CD14-positive monocyte (primary cell): ENCODE measurements at places on chromosomes 16 and 17. TPM values are rescaled to one million over a fixed set of nuclear protein-coding genes. Genes with fewer than 3 reads are reported as not detected.

- H3K4me1 ChIP-seq: no peaks in the 10 kb centered on the region
- H3K4me3 ChIP-seq: no peak overlapping the region
- peaks cover 27% of the 10 kb centered on the region for H3K36me3 ChIP-seq
- no peak for DNase-seq
Measured at GRCh38 chr16:23384878-23385277, 68.1 kb downstream of the COG7 start.

DNA sequence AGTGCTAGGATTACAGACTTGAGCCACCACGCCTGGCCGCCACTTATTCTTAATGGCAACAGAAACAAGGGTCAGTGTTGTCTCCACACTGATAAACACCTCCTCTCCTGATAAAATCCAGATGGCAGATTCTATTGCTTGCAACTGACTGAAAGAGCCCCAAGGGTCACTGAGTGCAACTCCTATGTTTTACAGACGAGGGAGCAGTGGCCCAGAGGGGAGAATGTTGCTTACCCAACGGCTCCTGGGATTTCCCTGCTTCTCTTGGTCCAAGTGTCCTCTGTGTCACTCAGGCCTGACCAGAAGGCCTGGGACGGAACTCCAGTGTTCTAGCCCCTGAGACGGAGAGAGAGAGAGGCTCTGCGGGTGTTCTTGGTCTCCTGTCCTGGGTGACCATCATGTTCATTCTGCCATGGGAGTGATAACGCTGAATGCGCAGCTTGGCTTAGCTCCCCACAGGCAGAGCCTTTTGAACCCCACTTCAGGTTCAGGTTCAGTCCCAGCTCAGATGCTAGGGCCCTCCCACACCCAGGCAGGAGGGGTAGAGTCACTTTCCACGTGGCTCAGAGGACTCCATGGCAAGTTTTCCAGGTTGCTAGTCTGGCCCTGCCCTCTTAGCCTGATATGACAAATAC lies 77.3 kb upstream of the NLRP1 start:
- no peak for DNase-seq
- H3K27me3 ChIP-seq: no peaks in the 10 kb centered on the region
- H3K4me1 ChIP-seq: no peaks in the 10 kb centered on the region
- no peak overlapping the region for H3K4me3 ChIP-seq
- H3K36me3 ChIP-seq: no peaks in the 10 kb centered on the region

DNA sequence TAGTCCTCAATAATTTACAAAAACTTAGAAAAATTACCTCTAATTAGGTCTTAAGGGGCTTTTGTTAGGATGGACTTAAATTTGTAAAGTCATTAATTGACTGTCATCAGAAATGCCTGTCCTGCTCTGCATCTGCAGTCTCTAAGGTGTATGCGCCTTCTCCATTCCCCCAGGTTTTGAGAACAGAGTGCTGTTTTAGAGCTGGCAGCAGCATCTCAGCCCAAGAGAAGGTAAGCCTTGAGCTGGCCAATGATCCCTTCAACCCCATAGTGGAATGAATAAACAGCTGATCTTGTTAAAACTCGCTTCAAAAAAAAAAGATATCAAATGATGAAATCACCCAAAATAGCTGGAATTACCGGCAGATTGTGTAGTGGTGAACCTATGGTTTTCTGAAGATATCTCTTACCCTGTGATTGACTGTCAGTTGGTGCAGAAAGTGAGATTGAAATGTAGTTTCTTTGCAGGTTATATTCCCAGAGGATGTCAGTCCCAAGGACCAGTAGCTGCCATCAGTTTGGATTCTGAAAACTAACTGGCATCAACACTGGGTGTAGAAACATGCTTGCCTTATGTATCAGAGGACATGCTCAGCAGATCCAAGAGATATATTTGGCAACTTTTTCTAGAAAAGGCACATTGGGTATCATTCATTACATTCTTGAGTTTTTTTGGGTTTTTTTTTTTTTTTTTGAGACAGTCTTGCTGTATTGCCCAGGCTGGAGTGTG lies 25.7 kb downstream of the TRPV2 start:
- peaks cover 51% of the 10 kb centered on the region for H3K36me3 ChIP-seq
- no peak for DNase-seq
- H3K27me3 ChIP-seq: no peaks in the 10 kb centered on the region
- H3K4me3 ChIP-seq: no peak overlapping the region

DNA sequence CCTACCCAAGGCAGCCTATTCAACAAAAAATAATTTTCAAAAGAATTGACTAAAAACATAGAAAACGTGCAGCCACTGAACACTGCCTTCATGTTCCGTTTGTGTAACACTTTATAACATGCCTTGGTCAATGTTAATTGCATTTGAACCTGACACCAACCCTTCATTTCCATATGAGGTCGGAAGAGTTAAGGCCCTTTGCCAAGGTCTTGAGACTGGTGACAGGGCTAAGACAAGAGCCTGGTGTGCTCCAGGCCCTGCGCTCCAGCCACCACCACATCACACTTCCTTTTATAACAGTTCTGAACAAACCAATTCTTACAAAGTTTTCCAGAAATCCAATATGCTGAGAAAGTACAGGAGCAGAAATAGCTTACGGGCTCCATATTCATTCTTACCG lies 4.2 kb downstream of the BBS2 start:
- DNase-seq: no peak
- H3K27me3 ChIP-seq: no peaks in the 10 kb centered on the region
- peaks cover 24% of the 10 kb centered on the region for H3K4me1 ChIP-seq
- no peak overlapping the region for H3K4me3 ChIP-seq
- no peak overlapping the region for H3K27ac ChIP-seq

DNA sequence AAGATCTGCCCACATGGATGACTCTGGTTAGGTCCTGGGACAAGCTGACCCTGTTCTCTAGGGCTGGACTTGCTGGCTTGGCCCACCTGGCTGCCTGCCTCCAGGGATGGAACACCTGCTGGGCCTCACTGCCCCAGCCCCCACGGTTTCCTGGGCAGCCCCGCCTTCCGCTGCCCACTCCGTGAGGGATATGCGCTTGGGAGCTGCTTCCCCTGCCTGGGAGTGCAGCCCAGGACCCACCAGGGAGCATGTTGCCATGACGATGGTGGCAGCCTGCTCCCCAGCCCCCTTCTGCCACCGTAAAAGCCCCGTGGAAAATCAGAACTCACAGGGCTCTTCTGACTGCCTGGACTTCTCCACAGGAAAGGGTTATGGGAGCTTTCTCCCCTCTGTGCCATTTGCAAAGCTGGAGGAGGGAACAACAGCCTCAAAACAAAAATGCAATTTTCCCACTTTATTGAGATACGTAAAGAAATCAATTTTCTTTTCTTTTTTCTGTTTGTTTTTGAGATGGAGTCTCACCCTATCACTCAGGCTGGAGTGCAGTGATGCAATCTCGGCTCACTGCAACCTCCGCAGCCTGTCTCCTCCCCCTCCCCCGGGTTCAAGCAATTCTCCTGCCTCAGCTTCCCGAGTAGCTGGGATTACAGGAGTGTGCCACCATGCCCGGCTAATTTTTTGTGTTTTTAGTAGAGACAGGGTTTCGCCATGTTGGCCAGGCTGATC lies 18.0 kb upstream of the GAS7 start:
- no peaks in the 10 kb centered on the region for H3K36me3 ChIP-seq
- H3K4me3 ChIP-seq: no peak overlapping the region
- peaks cover 6% of the 10 kb centered on the region for H3K4me1 ChIP-seq
- no peak overlapping the region for H3K27ac ChIP-seq
- no peaks in the 10 kb centered on the region for H3K27me3 ChIP-seq

DNA sequence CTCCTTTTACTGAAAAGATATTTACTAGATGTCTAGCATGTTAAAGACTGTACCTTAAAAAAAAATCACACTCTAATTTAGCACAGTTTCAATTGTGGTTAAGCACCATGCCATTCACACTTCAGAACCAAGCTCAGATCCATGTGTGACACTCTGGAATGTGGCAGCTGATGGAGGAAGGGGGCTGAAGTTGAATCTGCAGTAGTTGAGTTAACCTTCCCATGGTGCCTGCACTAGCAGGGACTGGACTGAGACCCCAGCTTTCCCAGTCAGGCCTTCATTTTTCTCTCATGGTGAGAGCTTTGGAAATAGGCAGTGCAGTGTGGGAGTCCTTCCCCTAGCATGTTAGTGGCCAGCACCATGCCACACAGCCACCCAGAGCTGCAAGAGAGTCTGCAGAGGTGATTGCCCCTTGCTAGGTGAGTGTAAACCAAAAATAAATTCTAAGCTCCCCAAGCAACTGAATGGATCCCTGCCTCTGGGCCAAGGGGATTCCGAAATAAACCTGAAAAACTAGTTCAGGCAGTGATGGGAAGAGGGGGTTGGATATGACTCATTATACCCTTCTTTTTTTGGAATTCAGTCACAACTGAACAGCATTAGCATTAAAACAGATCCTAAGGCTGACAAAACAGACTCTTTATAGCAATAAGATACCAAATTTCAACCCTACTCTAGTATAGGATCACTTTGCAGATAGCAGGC lies 208.5 kb downstream of the WWOX start:
- no peaks in the 10 kb centered on the region for H3K4me1 ChIP-seq
- no peaks in the 10 kb centered on the region for H3K36me3 ChIP-seq
- DNase-seq: no peak
- no peak overlapping the region for H3K27ac ChIP-seq
- H3K27me3 ChIP-seq: no peaks in the 10 kb centered on the region

Gene AURKB
- 0.38 TPM for polyA plus RNA-seq

Gene AARSD1
- 17.4 TPM for polyA plus RNA-seq
